ENCODE measurements at places on chromosomes 1 and 21.

GRCh38 chr1:34866762-34867109 lies 7.2 kb upstream of the SMIM12 start:
- no peak for DNase-seq

DNA sequence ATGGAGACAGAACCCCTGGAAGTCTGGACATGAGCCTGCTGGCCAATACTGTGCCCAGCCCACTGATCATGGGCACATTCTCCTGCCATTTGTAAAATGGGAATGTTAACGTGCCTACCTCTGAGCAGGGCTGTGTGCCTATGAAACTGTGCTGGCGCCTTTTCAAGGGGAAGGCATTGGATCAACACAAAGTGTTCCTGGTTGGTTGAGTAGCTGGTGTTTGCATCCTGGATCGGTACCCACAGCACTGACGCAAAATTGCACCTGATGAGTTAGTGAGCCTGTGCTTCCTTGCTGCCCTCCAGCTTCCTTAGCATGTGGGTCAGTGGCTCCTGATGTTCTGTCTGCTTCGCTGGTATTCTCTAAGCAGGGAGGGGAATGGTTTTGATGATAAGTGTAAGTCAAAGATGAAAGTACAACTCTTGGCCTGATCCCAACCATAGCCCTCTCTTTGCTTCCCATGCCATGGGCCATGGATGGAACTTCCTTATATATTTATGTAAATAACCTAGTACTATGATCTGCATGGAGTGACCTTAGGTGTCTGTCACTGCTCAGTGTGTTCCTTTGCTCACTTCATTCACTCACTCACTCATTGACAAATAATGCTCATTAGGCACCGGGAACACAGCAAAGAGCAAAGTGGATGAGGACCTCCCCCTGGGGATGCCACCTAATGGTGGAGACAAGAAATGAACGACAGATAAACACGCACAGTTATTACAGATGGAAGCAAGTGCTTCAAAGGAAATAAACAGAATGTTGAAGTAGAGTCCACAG lies 22.7 kb downstream of the MAB21L3 start:
- peak; percentile 65 for DNase-seq

- DNase-seq: no peak
Measured at GRCh38 chr1:118925651-118926050, 62.5 kb downstream of the TBX15 start.

- DNase-seq: no peak
Measured at GRCh38 chr1:89624715-89625323, 8.1 kb upstream of the LRRC8C start.

- no peak for DNase-seq
Measured at GRCh38 chr1:154006136-154006535, 15.6 kb downstream of the RPS27 start.

GRCh38 chr1:96365076-96365475 lies 356.5 kb upstream of the PTBP2 start:
- no peak for DNase-seq

DNA sequence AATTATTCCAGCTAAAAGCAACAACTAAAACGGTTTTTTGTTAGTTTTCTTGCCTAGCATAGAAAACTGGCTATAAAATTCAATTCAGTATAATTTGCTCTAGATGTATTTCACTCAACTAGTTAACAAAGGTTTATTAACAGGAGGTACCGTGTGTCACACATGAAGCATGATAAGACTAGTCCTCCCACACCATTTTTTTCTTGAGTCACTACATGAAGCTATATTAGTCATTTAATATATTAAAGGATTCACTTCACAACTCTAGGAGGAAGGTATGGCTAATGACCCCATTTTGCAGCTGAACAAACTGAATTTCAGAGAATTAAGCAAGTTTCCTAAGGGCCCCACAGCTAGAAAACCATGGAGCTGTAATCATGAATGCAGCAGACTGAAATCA lies 307.8 kb upstream of the USP25 start:
- DNase-seq: no peak

DNA sequence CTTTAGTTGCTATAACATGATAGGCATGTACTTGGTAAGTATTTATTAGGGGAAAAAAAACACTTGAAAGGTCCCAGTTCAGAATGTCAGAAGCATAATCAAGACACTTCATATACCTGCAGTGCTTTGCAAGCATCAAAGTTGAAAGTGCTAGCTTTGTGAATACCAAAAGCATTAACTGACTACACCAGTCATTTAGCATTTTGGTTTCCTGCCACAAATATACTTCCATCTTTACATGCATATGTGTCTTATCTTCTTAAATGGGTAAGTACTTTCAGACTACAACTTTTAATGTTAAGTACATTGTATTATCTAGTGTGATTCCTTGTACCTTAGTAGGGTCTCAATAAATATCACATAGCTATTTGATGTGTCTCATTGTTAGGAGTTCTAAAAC lies 43.7 kb downstream of the AKT3 start:
- DNase-seq: no peak

GRCh38 chr1:236692742-236693141 lies 6.4 kb downstream of the ACTN2 start:
- DNase-seq: no peak

DNA sequence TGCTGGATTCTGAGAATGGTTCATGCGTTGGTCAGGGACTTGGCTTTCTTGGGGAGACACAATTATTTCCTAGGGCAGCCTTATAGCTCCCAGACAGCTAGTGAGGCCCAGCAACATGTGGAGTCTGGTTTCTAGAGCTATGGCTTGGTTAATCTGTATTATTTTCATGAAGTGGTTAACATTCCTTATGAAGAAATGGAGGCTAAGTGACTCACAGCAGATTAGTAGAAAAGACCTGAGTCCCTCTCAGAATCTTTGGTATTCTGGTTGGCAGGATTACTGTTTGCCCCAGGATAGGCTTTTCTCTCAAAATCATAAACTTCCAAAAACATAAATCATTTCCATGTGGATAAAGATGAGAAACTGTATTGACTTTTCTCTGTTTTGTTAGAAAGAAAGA lies 42.3 kb downstream of the DUSP10 start:
- no peak for DNase-seq

GRCh38 chr1:227935826-227936225 lies 11.9 kb downstream of the WNT9A start:
- no peak for DNase-seq

- no peak for DNase-seq
Measured at GRCh38 chr1:179824265-179824664, 53.3 kb downstream of the TOR1AIP2 start.

- DNase-seq: no peak
Measured at GRCh38 chr1:189693140-189693539, 784.5 kb downstream of the BRINP3 start.

- DNase-seq: no peak
Measured at GRCh38 chr1:180370188-180370587, 132.2 kb downstream of the ACBD6 start.

DNA sequence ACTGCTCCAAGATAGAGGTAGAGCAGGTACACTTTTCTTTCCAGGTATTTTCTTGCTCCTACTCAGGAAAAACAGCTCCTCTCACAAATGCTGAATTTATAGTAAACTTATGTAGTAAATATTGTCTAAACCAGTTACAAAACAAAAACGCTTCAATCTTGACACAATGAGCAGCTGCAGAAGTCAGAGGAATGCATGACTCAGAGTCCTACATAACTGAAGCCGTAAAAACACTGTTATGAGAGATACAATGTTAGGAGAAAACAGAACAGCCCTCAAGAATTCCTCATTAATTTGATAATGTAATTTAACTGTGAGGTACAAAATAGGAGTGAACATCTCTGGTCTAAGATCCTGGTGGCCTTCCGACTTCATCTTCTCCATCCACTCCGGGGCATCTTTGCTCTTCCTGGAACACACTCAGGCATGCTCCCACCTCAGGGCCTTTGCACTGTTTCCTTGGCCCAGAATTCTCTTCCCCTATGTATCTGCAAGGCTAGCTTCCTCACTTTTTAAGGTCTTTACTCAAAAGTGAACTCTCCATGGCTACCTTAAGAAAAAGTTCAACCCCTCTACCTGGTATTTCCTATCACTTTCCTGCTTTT lies 138.5 kb downstream of the SLC45A1 start:
- DNase-seq: no peak

DNA sequence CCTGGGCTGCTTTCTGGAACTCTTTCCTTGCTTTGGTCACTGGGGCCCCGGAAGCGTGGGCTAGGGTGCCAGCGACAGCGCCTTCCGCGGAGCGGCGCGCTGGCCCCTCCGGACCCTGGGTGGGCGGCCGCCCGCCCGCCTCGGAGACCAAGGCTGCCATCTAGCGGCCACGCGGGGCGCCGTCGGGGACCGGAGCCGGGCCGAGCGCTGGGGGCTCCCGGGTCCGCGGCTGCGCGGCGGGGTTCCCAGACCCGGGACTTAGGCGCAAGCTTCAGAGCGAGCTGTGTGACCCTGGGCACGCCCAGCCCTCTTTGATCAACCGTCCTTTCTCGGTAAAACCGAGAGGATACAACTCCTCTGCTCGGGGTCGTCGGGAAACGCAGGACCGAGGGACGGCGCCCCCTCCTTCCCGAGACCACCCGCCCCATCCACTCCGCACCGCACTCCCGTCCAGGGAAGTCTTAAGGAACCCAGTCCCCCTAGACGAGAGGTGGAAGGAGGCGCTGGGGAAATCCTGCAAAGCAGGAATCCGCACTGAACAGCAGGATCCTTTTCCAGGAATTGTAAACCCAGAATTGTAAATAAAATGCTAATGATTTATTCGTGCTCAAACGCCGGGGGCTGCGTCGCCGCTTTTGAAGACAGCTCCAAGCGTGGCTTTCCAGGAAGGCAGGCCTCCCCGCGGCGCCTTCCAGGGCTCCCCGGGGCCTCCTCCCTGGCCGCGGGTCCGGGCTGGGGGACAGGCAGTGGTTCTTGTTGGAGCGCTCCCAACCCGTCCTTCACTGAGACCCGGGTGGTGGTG lies 41.2 kb downstream of the RRAGC start:
- peak; percentile 59 for DNase-seq

- no peak for DNase-seq
Measured at GRCh38 chr1:192038567-192038966, 119.7 kb upstream of the RGS18 start.

DNA sequence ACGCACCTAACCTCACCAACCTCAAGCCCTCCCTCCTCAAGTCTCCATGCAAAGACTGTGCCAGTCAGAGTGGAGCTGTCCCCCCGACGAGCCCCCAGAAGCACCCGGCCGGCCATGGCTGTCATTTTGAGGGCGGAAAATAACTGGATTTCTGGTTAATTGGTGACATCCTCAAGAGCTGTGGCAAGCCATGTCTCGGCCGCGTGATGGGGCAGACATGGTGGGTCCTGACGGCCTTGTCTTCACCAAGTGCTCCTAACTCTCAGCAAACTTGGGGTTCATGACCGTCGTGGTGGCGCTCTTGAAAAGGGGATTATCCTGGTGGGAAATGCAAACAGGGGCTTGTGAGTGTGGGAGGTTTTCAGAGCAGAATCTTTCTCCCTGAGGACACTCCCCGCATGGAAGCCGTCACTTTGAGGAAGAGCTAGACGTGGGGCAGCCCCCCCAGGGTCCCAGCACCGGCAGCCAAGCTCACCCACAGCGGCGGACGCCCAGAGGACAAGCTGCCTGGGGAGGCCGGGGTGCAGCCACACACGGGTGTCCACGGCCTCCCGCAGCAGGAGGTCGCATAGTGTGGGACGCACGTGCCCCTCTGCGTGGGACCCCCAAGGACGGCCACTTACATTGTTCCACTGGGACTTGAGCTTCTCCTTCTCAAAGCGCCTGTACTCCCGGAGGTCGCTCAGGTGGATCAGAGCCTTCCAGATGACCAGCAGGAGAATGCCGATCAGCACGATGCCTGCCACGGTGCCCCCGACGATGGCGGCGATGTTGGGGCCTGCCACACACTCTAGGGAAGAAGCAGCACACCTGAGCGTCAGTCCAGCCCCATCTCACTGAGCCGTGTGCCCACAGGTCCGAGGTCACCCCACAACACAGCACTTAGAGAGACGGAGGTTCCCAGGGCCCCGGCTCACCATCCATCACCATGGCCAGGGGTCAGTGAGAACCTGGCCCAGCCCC lies 12.9 kb upstream of the PTTG1IP start:
- no peak for DNase-seq

- no peak for DNase-seq
Measured at GRCh38 chr1:3145532-3146325, 76.7 kb downstream of the PRDM16 start.

- DNase-seq: no peak
Measured at GRCh38 chr1:14738647-14739046, 140.2 kb downstream of the KAZN start.

DNA sequence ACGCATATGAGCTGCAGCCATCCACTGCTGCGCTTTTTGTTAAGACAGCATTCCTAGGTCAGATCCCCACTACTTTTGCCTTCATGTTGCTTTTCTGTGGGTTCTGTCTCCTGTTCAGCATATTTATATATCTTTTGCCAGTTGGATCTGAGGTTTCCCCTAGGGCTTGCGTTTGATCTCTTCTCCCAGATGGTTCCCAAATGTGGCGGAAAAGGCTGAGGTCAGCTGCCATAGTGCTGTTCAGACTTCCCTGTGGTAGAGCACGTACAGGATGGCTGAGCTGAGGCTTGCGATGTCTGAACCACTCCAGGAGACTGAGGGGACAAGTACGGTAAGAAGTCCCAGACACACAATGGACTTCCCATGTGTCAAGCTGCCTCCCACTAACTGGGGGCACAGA lies 39.8 kb downstream of the COL6A1 start:
- DNase-seq: no peak

- peak; percentile 2 for DNase-seq
Measured at GRCh38 chr21:26965907-26966581, 844 bp downstream of the ADAMTS5 start.

GRCh38 chr21:45875881-45876280 lies 105.7 kb upstream of the COL6A1 start:
- no peak for DNase-seq

DNA sequence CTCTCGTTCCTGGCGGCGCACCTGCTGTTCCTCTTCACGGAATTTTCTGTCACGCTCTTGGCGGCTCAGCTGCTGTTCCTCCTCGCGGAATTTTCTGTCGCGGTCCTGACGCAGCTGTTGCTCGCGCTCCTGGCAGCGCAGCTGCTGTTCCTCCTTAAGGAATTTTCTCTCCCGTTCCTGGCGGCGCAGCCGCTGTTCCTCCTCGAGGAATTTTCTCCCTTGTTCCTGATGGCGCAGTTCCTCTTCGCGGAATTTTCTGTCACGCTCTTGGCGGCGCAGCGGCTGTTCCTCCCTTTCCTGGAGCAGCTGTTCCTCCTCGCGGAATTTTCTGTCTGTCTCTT lies 6.4 kb downstream of the TCHH start:
- DNase-seq: no peak

GRCh38 chr1:77100875-77101274 lies 118.4 kb downstream of the PIGK start:
- DNase-seq: no peak

GRCh38 chr21:45056296-45056904 lies 18.0 kb upstream of the ADARB1 start:
- no peak for DNase-seq

DNA sequence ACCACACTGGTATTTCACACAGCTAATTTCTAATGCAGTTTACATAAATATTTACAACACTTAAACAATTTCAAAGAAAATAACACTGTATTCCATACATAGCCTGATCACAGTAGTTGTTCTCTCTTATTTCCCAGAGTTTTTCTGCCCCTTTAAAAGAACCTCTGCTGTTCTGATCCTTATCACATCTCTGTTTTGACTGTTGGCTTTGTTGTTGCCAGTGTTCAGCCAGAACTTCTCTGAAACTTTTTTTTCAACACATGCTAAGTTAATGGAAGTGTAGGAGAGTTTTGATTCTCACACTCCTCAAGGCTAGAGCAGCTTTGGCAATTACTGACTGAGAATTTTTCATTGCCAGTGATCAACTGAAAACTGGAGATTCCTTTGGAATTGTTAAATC lies 11.1 kb downstream of the SELE start:
- peak; percentile 54 for DNase-seq

All from hematopoietic multipotent progenitor cell treated with erythropoietin and hydrocortisone succinate and interleukin-3 and kit ligand, for 4 days (in vitro differentiated cells).